Naive B cell (primary cell): ENCODE measurements at places on chromosomes 11 and 22.

DNA sequence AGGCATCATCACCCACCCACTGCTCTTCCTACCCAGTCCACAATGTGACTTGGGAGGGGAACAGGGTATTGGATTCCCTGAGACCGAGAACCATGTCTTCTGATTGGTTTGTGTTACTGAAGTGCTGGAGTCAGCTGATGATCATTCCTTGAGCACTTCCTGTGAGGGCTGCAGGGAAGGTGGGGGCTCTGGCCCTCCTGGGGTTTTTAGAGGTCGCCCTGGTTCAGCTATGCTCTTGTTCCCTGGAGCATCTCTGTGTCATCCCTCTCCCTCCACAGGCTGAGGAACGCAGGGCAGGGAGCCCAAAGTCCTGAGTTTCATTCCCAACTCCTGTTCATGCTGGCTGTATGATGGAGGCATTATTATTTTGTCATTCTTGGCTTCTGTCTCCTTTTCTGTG is 6.7 kb downstream of the ZC3H7B start:
- H3K4me1 ChIP-seq: peaks cover 34% of the 10 kb centered on the region
- no peaks in the 10 kb centered on the region for H3K27me3 ChIP-seq
- DNase-seq: no peak
- no peaks in the 10 kb centered on the region for H3K36me3 ChIP-seq
- H3K27ac ChIP-seq: no peak overlapping the region
- no peak overlapping the region for H3K4me3 ChIP-seq

- H3K4me1 ChIP-seq: no peaks in the 10 kb centered on the region
- H3K27me3 ChIP-seq: peaks cover 6% of the 10 kb centered on the region
- no peak for DNase-seq
- no peak overlapping the region for H3K27ac ChIP-seq
- no peak overlapping the region for H3K4me3 ChIP-seq
- no peaks in the 10 kb centered on the region for H3K36me3 ChIP-seq
Measured at GRCh38 chr11:12029738-12030363, 21.4 kb upstream of the DKK3 start.

GRCh38 chr11:94786264-94787126 is 18.3 kb downstream of the AMOTL1 start:
- H3K27me3 ChIP-seq: no peaks in the 10 kb centered on the region
- DNase-seq: no peak
- H3K4me3 ChIP-seq: no peak overlapping the region
- H3K36me3 ChIP-seq: no peaks in the 10 kb centered on the region
- no peak overlapping the region for H3K27ac ChIP-seq

DNA sequence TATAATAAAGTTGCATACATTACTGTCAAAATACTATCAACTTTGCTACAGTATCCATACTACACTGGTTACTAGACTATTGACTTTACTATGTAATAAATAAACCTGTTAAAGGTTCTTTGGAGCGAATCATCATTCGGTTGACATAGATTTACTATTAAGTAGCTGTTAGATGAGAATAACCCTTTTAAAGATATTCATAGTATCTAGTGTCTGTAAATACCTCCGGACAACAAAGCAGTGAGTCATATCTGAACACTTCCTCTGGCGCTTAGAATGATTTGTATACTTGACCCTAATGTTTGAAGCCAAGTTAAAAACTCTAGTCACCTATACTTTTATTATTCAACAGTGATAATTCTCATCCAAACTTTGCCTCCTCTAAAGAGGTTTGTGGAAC is 84.7 kb downstream of the MSANTD4 start:
- H3K4me3 ChIP-seq: no peak overlapping the region
- no peak for DNase-seq
- H3K27ac ChIP-seq: no peak overlapping the region
- H3K36me3 ChIP-seq: no peaks in the 10 kb centered on the region
- H3K4me1 ChIP-seq: no peaks in the 10 kb centered on the region

GRCh38 chr11:103661185-103661584 is 375.3 kb upstream of the DDI1 start:
- no peaks in the 10 kb centered on the region for H3K27me3 ChIP-seq
- H3K4me1 ChIP-seq: peaks cover 18% of the 10 kb centered on the region
- no peak for DNase-seq
- no peaks in the 10 kb centered on the region for H3K36me3 ChIP-seq
- H3K27ac ChIP-seq: peak overlapping the region; percentile 66

DNA sequence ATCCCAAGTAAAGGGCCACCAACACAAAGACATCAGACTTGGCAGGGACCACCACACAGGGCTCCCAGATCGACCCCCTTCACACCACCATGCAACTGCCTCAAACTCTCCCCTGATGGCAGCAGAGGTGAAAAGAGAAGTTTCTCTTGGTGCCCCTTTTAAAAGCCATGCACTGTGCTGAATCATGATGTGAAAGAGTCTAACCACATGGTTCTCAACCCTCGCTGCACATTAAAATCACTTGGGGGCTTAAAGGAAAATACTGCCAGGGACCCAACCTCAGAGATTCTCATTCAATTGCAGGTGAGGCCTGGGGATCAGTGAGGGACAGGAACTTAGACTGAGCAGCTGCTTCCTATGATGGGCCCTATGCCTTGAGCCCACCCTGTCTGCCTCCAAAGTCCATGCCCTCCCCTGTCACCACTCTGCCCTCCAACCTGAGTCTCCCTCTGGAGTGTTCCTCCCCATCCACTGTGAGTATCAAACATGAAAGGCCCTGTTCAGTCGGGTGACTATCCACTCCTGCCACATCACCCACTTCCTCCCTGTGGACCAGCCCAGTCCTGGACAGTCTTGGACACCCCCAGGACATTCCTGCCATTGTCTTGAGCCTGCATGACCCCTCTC is 40.8 kb downstream of the PLEKHA7 start:
- H3K27me3 ChIP-seq: no peaks in the 10 kb centered on the region
- no peak overlapping the region for H3K4me3 ChIP-seq
- H3K27ac ChIP-seq: no peak overlapping the region

DNA sequence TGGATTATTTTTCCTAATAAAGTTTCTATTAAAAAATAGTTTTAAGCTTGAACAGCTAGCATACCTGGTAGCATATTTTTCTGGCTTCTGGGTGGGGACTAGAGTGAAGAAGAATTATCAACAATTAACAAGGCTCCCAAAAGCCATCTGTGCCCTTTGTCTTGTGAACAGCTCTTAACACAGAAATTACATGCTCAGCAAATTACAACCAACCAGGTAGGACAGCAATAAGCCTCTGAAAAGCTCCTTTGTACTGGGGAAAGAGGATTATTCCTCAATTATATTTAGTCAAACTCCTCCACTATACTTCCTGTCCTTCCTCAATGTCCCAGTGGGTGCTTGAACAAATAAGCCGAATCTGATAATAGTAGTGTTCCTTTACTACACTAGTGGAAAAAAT is 162.8 kb downstream of the RAB38 start:
- H3K36me3 ChIP-seq: no peaks in the 10 kb centered on the region
- H3K27me3 ChIP-seq: no peaks in the 10 kb centered on the region
- H3K4me1 ChIP-seq: no peaks in the 10 kb centered on the region
- H3K4me3 ChIP-seq: no peak overlapping the region
